Inflammatory macrophage (primary cell): ENCODE measurements at places on chromosomes 12 and 14.

DNA sequence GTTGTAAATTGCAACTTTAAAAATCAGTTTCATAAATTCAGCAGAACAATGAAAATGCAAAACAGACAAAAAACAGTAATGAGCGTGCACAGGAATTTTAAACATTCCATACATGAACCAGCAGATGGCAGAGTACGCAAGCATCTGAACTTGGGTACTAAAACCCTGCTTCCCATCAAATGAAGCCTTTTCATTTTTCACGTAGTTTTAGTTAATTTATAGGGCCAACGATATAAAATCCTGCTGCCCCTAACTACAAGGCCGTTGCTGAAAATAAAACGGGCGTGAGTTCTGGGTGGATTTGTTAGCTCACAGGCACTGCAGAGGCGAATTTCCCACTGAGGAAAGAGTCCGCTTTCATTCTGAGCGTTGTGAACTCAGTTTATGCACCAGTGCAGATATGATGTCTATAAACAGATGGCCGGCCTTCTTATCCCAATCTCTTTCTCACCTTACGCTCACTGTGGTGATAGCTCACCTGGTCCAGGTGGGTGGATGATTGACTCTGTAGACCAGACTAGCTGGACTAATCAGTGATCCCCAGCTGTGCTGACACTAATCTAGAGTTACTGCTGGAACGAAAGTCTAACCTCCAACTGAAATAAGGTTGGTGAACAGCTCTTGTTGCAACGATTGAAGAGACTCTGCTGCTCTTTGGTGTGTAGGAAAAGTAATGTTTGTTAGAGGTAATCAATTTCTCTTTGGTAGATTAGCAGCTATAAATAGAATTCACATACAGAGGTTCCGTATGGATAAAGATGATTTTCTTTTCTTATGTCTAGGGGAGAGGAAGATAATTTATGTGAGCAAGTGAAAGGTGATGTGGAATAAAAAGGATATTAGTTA is 89.2 kb downstream of the PDZRN4 start:
- peak; percentile 44 for DNase-seq

- no peak for DNase-seq
Measured at GRCh38 chr12:12715459-12716150, 1.6 kb upstream of the CDKN1B start.

GRCh38 chr14:51457843-51458562 is 193.7 kb upstream of the FRMD6 start:
- DNase-seq = no peak

GRCh38 chr12:118061873-118062843 is 1.2 kb upstream of the WSB2 start:
- DNase-seq = peak; percentile 55

DNA sequence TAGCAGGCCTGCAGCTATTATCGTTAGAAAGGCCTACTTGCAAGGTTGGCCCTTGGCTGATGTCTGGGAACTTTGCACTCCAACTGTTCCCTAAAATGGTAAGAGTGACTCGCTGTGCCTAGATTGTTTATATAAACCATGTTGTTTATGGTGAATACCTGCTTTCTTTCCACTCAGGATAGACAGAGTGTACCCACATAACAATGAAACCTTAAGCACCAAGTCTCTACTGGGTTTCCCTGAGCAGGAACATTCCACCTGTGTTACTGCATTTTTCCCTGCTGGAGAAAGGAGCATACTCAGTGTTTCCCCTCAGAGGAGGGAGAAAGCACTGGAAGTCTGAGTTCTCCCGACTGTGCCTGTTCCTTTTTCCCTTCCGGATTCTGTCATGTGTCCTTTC is 32.8 kb downstream of the ERP29 start:
- DNase-seq = no peak

DNA sequence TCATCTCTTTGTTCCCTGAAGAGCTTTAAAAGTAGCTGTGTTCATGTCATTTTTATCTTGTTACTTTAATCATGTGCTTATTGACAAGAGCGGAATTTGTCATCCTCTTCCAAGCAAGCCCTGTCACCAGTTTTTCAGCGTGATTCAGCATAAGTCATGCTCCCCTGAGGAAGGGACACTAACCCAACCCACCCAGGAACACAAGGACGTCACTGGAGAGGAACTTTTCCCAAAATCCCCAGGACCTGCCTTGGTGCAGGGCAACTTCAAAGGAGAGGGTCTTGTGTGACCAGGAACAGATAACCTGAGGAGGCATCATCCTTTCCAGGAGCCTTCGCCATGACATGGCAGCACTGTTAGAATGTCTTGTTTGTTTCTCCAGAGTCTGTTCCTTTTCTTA is 107.1 kb upstream of the DIO3 start:
- no peak for DNase-seq

DNA sequence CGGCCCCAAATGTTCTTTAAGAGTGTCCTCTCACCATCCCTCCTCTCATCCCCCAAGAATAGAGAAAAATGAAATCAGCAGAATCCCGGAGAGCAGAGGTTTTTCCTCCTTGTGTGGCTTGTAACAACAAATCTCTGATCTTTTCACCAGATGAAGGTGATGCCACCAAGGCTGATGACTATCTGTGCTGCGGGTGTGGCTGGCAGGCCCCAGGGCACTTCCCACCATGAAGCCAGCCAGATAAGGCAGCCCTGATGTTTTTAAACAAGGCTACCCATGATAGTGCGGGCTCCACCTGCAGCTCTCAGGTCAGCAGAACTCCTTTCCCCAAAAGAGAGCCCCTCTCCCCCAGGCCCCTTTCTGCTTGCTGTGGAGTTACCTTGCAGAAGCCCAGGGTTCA is 58.0 kb upstream of the PARP11 start:
- no peak for DNase-seq
